NCI-H1930 (cell line): ENCODE measurements at places on chromosomes 7 and 10.

DNA sequence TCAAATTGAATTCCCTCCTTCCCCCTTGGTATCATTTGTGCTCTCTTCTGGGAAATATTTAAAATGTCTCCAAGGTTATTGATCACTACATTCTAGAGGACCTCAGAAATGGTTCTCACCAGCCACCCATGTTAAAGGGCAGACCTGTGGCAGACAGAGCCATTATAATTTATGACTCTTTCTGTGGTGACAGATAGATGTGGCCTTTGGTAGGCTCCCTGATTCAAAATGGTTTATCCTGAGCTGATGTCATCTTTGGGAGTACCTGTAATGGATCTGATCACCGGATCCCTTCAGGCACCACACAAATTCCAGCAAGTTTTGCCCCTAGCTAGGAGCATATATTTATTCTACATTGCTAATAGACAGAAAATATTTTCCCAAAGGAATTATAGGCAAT is 267.5 kb downstream of the SDK1 start:
- DNase-seq, result no peak

GRCh38 chr7:92695308-92696261 is 105.4 kb upstream of the FAM133B start:
- DNase-seq, result no peak

GRCh38 chr10:110506448-110506847 is 8.7 kb downstream of the DUSP5 start:
- no peak for DNase-seq

DNA sequence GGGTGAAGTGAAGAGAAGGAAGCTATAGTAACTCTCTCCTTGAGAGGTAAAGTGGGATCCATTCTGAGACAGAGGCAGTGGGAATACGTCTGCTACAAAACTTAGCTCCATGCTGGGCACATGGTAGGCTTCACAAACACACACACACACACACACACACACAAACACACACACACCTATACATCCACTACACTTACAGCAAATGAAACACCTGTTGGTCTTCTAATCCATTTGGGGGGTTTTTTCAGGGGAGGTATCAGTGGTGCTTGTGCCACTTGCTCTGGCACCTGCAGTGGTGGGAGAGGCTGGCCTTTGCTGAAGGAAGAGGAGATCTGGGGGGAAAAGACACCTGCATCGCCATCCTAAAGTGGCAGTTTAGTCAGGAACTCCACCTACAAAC is 14.5 kb downstream of the SEC31B start:
- no peak for DNase-seq

GRCh38 chr7:84162584-84162983 is 32.0 kb downstream of the SEMA3A start:
- no peak for DNase-seq

GRCh38 chr7:17302575-17303142 is 4.2 kb downstream of the AHR start:
- DNase-seq, result no peak

- no peak for DNase-seq
Measured at GRCh38 chr7:66466081-66466600, 162.5 kb upstream of the KCTD7 start.

GRCh38 chr10:99966306-99966705 is 43.4 kb downstream of the DNMBP start:
- no peak for DNase-seq

- DNase-seq, result no peak
Measured at GRCh38 chr7:137146552-137147337, 196.8 kb downstream of the PTN start.

GRCh38 chr10:852386-852785 is 79.1 kb downstream of the LARP4B start:
- no peak for DNase-seq

DNA sequence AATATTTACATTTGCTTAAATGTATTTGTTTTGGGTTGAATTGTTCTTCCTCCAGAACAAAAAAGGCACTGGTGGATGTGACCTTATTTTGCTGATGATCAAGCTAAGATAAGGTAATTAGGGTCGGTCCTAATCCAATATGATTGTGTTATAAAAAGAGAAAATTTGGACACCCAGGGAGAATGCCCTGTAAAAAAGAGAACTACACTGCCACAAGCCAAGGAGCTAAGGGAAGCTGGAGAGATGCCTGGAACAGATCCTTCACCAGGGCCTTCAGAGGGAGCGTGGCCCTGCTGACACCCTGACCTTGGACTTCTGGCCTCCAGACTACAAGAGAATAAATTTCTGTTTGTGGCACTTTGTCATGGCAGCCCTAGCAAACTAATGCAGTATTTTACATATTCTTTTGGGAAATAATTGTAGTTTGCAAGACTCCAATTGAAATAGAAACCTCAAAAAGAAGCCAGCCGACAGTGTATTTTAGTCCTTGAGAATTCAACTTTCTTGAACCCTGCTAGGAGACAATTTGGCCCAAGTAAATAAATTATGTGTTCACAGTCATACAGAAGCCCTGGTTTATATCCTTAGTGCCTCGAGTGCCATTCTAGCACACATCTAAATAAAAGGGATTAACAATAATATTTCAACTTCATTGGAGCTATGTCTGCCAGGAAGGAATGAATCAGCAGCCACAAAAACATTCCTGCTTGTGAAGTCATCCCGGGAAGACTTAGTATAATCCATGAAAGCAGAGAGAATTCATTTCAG is 164.6 kb downstream of the PKD1L1 start:
- DNase-seq, result no peak

- DNase-seq, result no peak
Measured at GRCh38 chr10:74110120-74110519, 40.5 kb downstream of the AP3M1 start.

DNA sequence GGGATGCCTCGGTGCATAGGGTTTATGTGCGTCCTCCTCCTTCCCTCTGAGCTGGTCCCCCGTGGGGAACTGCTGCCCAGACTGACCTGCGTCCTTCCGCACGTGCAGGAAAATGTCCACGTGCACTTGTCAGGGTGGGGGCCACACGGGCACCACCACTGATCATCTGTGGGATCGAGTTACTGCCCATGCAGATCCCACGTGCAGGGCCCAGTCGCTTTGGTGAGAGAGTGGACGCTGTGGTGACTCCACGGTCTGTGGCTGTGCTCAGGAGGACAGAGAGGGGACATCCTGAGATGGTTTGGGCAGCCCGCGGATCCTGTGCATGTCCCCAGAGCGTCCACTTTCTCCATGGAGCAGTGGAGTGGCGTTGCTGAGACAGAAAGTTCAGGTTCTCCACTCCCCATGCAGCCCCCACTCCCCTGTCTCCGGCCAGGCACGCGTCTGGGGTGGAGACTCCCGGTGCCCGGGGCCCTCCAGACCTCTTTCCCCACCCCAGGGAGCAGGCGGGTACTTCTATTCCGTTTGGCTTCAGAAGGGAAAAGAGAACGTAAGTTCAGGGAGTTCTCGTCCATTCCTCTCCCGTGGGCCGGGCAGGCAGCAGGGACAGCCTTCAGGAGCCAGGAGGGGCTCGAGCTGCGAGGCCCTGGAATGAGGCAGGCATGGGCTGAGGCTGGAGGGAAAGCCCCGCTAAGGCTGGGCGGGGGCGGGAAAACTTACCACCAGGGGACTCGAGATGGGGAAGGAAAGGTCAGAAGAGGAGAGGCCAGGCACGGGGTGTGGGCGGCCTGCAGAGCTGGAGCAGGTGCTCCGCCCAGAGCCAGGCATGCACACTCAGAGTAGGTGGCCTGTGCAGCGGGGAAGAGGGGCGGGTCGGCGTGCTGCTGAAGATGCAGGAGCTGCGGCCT is 59.9 kb downstream of the EGFR start:
- no peak for DNase-seq

DNA sequence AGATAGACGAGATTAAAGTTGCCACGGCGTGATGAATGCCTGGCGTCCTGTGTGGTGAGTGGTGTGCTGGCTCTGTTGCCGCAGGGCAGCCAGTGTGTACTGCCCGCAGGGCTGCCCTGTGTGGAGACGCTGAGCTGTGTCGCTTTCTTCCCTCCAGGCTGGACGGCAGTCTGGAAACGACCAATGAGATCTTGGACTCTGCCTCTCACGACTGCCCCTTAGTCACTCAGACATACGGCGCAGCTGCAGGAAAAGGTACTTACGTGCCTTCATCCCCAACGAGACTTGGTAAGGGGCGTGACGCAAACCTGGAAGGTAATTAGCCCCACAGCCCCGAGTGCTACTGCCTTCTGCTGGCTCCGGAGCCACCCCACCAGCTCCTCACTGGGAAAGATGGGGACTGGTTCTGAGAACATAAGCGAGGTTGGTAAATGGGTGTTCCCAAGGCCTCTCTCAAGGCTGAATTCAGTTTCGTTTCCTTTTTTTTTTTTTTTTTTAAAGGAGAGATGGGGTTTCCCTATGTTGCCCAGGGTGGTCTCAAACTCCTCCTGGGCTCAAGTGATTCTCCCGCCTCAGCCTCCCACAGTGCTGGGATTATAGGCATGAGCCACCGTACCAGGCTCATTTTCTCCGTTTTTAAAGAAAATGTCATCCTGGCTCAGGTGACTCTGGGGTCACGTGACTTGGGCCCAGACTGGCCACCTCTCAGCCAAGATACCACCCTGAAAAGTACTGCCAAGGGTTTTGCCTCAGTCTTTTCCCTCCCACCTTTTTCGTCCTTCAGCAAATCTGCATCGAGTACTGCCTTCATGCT is 39.6 kb downstream of the WIPI2 start:
- no peak for DNase-seq

GRCh38 chr10:122474131-122474818 is 12.9 kb downstream of the HTRA1 start:
- DNase-seq, result no peak

- DNase-seq, result no peak
Measured at GRCh38 chr10:66284621-66285020, 641.2 kb upstream of the LRRTM3 start.

DNA sequence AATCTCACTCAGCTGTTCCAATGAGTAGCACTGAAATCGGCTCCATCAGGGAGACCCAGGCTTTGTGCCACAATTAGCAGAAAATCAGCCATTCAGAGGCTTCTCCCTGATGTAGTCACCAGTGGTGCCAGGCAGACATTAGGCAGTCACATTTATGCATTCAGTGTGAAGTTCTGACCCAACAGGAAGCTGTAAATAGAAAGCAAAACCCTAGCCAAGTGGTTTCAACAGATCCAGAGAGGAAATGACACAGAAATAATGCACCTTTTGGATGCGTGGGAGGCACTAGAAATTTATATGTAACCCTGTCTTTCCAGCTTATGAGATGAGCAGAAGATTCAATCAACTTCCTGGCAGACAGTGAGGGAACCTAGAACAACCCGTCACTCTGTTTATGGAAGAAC is 186.4 kb downstream of the PDE1C start:
- no peak for DNase-seq

GRCh38 chr7:32915041-32915536 is 23.5 kb upstream of the KBTBD2 start:
- no peak for DNase-seq

- no peak for DNase-seq
Measured at GRCh38 chr7:157966490-157966889, 621.1 kb downstream of the PTPRN2 start.

DNA sequence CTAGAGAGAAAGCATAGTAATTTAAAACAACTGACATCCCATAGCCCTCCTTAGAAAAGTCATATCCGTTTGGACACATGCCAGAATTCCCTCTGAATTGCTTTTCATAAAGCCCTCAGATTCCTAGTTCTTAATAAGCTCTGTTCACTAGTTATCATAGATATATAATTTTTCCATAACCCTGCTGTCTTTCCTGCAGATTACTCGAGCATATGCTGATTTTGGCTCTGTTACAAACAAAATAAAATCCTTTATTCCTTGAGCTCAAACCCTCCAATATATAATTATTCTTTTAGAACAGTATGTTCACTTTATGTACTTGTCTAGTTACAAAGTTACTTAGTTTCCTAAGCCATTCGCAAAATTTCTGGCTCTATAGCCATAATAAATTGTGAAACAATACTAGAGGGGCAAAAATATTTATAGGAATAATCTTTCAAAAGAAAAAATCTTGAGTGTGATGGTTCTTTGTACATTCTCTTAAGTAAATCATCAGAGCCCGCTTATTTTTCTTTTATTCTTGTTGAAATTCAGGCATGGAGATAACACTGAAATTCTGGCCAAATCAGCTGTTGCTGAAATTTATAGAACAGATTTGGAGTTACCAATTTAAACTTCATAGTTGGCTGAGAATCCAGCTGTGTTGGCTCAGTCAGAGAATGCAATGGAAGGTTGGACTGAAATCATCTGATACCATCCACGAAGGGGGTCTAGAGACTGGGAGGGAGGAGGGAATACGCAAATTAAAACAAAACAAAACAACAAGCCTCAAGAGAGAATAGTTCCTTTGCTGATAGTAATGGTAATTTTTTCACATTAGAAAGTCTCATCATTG is 146.1 kb upstream of the TMEM196 start:
- DNase-seq, result no peak

DNA sequence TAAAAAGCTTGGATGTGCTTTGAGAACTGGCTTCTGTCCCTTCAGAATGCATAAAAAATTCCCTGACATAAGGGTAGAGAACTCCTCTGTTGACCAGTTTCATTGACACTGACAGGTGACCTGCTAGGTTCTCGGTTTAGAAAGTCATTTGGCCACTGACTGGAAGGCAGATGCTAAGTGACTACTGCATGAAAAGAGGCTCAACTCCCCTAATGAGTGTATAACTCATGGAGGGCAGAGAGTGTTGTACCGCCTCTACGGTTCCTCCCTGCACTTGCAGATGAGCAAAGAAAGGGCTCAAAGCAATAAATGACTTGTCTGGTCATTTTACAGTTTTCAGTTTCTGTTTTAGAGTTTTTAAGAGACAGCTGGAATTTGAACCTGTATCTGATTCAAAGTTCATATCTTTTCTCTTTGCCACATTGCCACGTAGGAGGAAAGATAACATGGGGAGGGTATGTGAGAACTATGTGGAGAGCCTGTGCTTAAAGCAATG is 2.9 kb upstream of the FGL2 start:
- no peak for DNase-seq

GRCh38 chr7:39353615-39354376 is 212.4 kb upstream of the YAE1 start:
- no peak for DNase-seq

DNA sequence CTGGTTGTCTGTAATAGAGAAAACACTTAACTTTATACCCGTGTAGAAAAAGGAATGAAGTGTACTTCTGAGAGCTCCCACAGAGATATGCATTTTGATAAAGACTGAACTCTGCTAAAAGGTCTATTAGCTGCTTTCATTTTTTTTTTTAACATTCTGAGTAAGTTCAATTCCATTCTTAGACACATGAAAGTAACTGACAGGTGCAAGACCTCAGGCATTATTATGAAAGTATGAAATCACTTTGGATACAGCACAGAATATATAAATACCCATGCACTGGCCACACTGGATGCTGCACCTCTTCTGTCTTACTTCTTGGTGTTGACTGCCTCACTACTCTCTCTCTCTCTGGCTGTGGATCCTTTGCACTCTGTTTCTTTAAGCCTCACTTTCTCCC is 46.2 kb downstream of the VWDE start:
- DNase-seq, result no peak

DNA sequence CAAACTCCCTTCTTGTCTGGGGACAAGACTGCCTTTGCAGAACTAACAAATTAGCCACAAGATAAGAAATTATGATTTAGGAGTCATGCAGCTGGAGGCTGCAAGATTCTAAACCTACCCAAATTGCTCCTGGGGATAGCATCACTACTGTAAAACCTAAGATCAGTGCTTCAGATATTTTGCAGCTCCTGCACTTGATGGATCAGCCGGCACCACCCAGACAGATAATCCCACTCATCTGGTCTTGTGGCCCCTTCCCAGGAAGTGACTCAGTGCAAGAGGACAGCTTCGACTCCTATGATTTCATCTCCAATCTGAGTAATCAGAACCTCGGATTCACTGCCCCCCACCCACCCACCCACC is 181.9 kb downstream of the AKR1D1 start:
- DNase-seq, result no peak
